Ammon's horn (tissue), 1 donor: ENCODE measurements at places on chromosomes 4 and X.

DNA sequence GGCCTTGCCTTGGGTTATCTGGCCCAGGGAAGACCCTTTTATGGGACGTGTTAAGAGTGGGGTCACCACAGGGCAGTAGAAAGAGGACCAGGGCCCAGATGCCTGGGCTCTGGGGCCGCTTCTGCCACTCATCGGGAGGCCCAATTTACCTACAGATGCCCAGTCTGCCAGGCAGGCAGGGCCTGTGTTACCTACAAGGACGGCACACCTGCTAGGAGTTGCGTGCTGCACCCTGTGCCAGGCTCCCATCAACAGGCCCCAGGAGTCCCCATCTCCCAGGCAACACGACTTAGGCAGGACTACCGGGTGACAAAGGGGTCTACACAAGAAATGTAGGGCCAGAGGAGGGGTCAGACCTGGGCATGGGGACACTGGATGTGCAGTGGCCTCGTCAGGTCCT is 34.6 kb downstream of the WDR1 start:
- DNase-seq, result no peak

DNA sequence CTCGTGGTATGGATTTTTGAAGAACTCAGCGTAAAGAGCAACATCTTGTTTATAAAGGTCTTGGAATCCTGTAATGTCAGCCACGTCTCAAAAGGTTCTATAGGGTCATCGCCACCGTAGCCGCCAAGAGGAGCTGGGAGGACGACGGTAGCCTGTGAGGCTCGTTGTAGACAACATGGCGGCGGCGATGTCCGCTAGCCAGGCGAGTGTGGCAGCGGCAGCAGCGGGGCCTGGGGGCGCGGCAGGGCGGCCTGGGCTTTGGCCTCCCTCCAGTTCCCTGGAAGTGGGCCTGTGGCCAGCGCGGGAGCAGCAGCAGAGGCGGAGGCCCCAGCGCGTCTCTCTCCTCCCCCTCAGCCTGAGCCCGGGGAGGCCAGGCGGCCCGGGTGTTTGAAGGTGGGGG is 143.5 kb upstream of the PBDC1 start:
- no peak for DNase-seq

DNA sequence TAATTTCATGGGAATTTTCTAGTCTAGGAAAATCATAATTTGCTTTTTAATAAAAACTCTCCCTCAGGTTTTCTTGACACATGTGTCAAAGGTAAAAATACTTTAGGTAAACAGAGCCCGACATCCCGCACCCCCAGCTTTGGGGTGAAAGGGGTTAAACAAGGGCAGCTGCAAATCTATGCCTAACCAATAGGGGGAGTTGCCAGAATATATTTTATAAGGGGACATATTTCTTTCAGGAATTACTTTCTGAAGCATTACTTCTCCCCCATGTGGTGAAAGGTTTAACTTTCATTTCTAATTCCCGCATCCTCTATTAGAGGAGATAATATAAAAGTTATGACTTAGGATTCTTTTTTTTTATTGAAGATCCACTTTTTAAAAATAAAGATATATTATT is 53.9 kb upstream of the HEPH start:
- no peak for DNase-seq

DNA sequence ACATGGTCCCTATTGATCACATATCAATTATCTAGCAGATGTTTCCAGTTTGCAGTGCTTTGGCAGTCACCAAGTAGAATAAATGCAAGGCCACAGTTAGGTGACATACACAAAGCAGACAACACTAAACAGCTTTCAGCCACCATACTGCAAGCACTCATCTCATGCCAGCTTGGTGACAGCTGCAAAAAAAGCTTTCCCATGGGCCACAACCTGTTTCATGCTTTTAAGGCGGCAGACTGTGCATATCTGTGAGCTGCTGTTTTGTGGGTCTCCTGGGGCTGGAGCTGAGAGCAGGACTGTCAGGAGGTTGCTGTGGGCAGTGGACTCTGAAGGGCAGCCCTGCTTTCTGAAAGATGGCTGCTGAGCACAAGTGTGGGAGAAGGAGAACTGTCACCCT is 82.6 kb downstream of the FHDC1 start:
- DNase-seq, result peak; percentile 28

DNA sequence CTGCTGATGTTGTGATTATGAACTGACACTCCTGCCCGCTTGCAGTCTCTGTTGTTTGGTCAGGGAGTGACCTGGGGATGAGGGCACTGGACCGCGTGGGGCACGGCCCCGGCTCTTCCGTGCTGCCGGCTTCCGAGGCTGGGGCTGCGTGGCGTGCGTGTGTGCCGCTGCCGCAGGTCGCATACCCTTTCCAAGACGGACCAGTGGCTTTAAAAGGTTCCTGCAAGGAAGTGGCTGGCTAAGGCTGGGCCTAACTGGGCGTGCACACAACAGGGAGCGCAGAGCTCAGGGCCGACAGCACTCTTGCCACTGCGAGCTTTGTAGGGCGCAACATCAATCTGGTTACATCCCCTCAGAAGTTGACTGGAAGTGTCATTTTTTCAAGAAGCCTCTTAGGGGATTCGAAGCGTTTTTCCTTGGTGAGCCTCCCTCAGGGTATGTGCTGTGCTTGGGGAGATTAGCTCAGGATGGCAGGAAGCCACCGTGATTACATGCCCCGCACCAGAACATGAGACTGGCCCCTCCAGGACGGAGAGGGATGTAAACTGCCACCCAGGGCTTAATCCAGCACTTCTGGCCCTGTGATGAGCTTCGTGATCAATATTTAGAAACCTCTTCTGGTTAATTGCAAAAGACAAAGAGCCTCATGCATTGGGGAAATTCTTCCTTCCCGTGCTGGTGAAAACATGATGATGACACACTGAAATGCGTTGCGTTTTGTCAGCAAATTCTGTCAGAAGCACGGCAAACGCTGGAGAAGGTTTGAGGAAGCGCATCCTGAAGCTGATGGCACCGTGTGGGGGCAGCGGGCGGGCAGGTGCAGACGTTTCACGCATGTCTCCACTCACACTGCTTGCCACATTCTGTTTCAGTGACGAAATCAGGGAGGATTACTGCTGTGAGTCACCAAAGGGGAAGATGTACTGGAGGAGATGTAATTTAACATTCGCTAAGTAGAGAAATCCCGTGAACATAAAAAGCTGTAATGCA is 11.1 kb downstream of the MAEA start:
- peak; percentile 81 for DNase-seq

GRCh38 chrX:115409551-115409950 is 120.0 kb downstream of the LUZP4 start:
- no peak for DNase-seq

DNA sequence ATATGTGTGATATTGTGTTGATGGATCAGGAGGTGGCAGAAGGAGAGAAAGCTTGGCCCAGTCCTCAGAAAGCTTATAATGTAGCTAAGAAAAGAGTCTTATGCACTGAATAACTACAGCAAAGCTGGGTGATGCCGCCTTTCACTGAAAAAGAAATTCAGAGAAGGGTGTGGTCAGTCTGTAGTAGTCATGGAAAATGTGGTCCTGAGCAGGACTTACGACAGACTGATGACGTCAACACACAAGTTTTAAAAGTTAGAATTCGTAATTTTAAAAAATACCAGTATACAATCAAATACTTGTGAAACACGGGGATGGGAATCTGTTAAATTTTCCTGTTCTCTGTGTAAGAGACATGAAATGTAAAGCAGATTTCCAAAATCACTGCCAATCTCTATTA is 87.0 kb upstream of the RAPGEF2 start:
- DNase-seq, result no peak

DNA sequence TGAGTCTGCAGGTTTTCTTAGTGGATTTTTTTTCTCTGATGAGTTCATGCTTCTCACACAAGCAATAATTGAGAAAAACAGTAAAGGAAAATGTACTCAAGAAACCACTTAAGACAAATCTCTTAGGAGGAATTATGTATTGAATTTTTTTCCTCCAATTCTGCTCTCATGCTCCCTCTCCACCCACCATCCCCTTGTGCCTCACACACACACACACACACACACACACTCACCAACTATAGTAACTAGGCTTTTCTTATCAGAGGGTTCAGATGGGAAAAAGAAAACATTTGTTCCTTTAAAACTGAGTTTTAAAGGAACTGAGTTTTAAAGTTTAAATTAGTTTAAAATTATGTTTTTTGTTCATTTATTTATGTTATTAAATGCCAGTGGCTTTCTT is 47.0 kb upstream of the ANXA10 start:
- DNase-seq, result no peak

- no peak for DNase-seq
Observed at GRCh38 chr4:75542824-75543223, 13.0 kb upstream of the ODAPH start.

- no peak for DNase-seq
Observed at GRCh38 chrX:136528645-136529315, 3.2 kb upstream of the VGLL1 start.
